ENCODE measurements at places on chromosomes 4 and X.

GRCh38 chrX:150225266-150225665, 137.9 kb upstream of the MAMLD1 start:
- DNase-seq, result no peak

GRCh38 chr4:7055990-7056325, 11.9 kb downstream of the GRPEL1 start:
- no peak for DNase-seq

- no peak for DNase-seq
Measured at GRCh38 chr4:112381996-112382692, 85.0 kb downstream of the ALPK1 start.

DNA sequence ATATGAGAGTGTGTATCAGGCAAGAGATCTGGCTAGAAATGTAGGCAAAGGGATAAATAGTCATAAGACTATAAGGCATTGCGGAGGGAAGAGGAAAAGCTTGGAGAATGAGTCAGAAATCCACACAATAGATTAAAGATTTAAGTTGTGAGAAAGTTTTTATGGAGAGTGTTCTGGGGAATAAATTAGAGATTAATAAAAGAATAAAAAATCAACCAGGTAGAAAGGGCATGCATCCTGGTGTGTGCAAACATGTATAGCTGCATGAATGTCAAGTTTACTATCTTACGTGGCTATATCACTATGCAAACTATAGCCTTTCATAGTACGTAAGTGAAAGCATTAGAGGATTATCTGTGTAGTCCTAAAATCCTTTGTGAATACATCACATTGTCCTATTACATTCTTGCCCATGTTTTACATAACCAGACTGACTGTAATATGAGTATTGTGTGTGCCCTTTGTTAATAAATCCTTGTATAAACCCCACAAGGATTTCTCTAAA, 36.9 kb downstream of the SNCA start:
- no peak for DNase-seq

GRCh38 chrX:72467135-72467534, 105.5 kb downstream of the HDAC8 start:
- no peak for DNase-seq

DNA sequence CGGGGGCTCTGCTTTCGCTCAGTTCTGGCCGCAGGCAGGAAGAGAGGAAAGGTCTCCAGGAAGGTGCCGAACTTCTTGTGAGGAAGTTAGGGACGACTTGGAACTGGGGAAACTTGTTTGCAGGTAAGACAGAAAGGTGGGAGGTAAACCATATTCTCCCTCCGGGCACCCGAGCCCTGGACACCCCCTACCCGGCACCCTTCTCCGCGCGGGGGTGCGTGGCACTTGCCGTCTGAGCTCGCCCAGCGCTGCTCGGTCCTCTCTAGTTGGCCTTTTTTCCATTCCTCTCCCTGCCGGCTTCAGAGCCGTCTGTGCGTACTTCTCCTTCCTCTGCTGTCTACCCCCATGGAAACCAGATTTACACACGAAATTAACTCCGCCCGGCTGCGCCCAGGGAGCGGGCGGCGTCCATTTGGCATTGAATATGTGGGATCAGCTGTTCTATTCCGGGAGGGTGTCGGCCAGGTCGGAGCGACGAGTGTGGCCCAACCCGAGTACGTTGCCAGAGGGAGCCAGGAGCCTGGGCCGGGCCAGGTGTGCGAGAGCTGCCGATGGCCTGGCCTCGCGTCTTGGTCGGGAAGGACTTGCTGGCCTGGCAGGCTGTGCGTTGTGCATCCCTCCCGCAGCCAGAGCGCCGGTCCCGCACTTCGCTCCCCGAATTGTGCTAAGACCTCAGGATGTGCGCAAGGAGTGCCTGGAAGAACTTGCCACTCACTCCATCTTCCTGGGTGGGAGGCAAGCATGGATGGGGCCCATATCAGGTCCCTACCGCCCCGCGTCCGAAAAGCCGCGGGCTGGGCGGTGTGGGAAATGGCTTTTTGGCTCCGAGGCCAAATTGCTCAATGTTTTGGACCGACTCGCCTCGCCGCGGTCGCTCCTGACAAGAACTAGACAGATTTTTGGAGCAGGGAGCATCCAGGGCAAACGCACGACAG, 1.7 kb downstream of the PDGFRA start:
- DNase-seq, result no peak

DNA sequence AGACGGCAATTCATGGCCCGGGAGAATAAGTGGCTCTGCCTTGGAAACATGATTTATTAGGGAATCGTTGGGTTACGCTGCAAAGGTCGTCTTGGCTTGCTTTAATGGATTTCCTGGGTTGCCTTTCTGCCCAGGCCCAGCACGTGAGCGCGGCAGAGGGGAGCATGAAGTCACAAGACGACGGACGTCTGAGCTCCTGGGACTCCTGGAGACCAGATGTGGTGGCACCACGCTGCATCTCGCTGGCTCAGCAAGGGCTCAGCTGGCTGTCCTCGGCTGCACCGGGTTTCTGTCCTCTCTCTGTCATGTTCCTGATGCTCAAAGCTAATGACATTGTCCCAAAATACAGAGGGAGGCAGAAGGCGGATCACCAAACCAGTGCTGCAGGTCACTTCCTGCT, 61.2 kb downstream of the C4orf50 start:
- no peak for DNase-seq

- peak; percentile 52 for DNase-seq
Measured at GRCh38 chr4:145936997-145937901, 1.4 kb downstream of the ZNF827 start.

- DNase-seq, result no peak
Measured at GRCh38 chr4:149029056-149029651, 586.9 kb upstream of the NR3C2 start.

DNA sequence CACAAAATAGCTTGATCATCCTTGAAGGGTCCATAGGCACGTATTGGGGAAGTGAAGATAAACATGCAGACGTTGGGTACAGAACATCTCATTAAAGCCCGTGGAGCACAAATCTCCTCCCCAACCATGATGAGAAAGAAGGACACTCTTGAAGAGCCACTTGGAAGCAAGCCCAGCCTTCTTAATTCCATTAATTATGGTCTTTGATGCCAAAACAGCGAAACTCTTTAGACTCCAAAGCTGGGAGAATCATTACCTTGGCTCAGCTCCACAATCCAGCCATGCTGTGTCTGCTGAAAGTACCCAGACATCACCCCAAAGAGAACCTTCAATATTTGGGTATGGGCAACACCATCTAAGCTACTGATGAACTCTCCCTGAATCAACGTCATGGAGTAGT, 169.0 kb upstream of the MBNL3 start:
- no peak for DNase-seq

- no peak for DNase-seq
Measured at GRCh38 chrX:36543499-36543898, 464.7 kb upstream of the FAM47C start.

- DNase-seq, result no peak
Measured at GRCh38 chrX:18545771-18546170, 120.4 kb downstream of the CDKL5 start.

DNA sequence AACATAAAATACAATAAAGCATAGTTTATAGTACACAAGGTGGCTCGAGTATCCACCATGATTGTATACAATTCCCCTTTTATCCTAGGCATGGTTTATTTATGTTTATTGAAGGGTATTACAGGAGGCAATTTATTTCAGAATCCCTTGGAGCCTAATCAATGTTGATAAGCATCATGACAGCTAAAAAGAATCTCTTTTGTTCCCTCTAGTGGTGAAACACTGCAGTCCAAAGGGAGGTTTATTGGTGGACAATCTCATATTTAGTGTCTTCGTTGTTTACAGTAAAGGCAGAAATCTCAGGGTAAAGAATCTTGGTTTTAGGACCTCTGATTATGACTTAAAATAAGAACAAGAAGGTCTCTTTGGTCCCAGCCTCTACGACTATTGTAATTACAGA, 1712.5 kb downstream of the C4orf33 start:
- no peak for DNase-seq

DNA sequence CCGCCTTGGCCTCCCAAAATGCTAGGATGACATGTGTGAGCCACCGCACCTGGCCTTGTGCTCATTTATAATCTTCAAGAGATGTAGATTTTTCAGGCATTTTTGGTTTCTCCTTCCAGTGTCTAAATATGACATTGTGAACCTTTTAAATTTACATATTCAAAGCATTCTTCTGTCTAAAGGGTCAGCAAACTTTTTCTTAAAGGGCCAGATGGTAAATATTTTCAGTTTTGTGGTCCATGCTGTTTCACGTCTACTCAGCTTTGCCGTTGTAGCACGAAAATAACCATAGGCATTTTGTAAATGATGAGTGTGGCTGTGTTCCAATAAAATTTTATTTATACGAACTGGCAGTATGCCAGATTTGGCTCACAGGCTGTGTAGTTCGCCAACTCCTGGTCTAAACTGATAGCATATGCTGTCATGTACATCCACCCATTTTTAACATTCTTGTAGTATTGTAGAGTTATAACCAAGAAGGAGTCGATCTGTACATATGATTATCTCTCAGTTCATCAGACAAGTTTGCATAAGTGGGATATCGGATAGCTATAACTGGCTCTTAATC, 12.7 kb upstream of the GCNA start:
- no peak for DNase-seq

DNA sequence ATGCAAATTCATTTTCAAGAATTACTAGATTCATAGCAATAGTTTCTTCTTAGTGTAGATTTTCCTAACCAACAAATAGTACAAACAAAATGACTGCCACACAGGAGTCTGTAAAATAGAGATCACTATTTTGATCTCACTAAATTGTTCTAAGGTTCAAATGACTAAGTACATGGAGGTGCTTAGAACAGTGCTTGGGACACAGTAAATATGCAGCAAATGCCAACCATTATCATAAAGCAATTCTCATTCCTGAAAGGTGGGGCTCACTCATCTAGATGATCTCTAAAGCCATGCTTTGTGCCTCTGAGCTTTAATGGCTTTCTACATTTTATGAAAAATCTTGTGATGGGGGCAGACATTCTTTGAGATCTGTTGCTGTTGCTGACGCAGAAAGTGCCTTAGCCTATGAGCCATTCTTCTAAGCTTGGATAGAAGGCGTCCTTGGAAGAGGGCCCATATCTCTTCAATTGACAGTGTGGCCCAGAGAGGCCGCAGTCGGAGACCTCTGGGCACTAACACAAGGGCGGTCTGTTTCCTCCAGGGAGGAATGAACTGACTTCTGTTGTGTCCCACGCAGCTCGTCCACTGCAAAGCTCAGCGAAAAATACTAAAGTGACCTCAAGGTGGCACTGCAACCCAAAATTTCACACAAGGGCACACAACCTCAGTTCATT, 23.5 kb downstream of the TLR10 start:
- peak; percentile 13 for DNase-seq

Data from fibroblast of skin of left biceps (primary cell).